T-helper 1 cell treated with Interleukin-12 subunit alpha and Interleukin-12 subunit beta and Interleukin-4 antibody, amounts not matched to agents 30 ng/mL and 1 ng/mL, for 36 hours (primary cell): ENCODE measurements at places on chromosomes 13 and 19. TPM values are rescaled to one million over a fixed set of nuclear protein-coding genes. Genes with fewer than 3 reads are reported as not detected.

Gene FCAR
- not detected in 2 replicates for total RNA-seq

Gene NUFIP1
- total RNA-seq = 6.4 and 6.5 TPM in 2 replicates

Gene DMKN
- not detected in 2 replicates for total RNA-seq

Gene IL17D
- total RNA-seq = not detected in 2 replicates

Gene FLT1
- 3.4 and 3.9 TPM in 2 replicates for total RNA-seq

Gene PEAK3
- total RNA-seq = 1.2 TPM in 2 replicates

Gene SIAH3
- total RNA-seq = 0.05 and 0.10 TPM in 2 replicates

Gene MBD3L2
- not detected in 2 replicates for total RNA-seq

Gene BEST2
- total RNA-seq = 0.10 TPM in 1 of 2 replicates, not detected in the other

Gene ZNF534
- total RNA-seq = not detected in 2 replicates

Gene TSKS
- 3.5 and 4.0 TPM in 2 replicates for total RNA-seq

Gene CLEC11A
- 0.80 and 0.93 TPM in 2 replicates for total RNA-seq

Gene UBA52
- total RNA-seq = 1,453 and 1,494 TPM in 2 replicates

Gene SIPA1L3
- 15.7 and 16.5 TPM in 2 replicates for total RNA-seq

Gene LSR
- total RNA-seq = 4.5 and 5.6 TPM in 2 replicates

Gene ZNF552
- 10.4 and 11.0 TPM in 2 replicates for total RNA-seq

Gene SIGLEC10
- total RNA-seq = 1.3 and 1.4 TPM in 2 replicates

Gene IZUMO4
- 15.4 and 19.1 TPM in 2 replicates for total RNA-seq

Gene N4BP2L1
- 22.2 and 23.2 TPM in 2 replicates for total RNA-seq

Gene ZNF415
- 0.34 and 1.0 TPM in 2 replicates for total RNA-seq

Gene PCDH17
- not detected in 2 replicates for total RNA-seq

Gene RTBDN
- not detected in 2 replicates for total RNA-seq

Gene ZNF737
- 10.5 and 10.7 TPM in 2 replicates for total RNA-seq

Gene PSG11
- total RNA-seq = not detected in 2 replicates

Gene RFPL4AL1
- not detected in 2 replicates for total RNA-seq

Gene CRX
- not detected in 2 replicates for total RNA-seq

Gene KIR3DL2
- 0.80 and 0.96 TPM in 2 replicates for total RNA-seq

Gene FAM124A
- 0.61 and 0.76 TPM in 2 replicates for total RNA-seq

Gene NPAS1
- not detected in 2 replicates for total RNA-seq

Gene USHBP1
- total RNA-seq = 0.22 and 0.80 TPM in 2 replicates

Gene RASAL3
- total RNA-seq = 220 and 228 TPM in 2 replicates

Gene INAFM1
- 10.3 and 10.6 TPM in 2 replicates for total RNA-seq

Gene PTGER1
- 0.39 and 0.41 TPM in 2 replicates for total RNA-seq

Gene POLRMT
- 62.7 and 63.4 TPM in 2 replicates for total RNA-seq

Gene ZNF492
- 0.15 and 0.17 TPM in 2 replicates for total RNA-seq

Gene DACT3
- total RNA-seq = 1.6 and 1.9 TPM in 2 replicates

Gene CRLF1
- not detected in 2 replicates for total RNA-seq

Gene AP1M1
- 142 and 158 TPM in 2 replicates for total RNA-seq

Gene ZNF221
- 0.61 and 0.76 TPM in 2 replicates for total RNA-seq

Gene SGCG
- not detected in 2 replicates for total RNA-seq

Gene CCDC169
- total RNA-seq = not detected in 2 replicates

Gene LRRC8E
- total RNA-seq = not detected in 2 replicates

Gene GFY
- total RNA-seq = not detected in 2 replicates

Gene MAMSTR
- total RNA-seq = 1.4 and 1.6 TPM in 2 replicates

Gene CEACAM21
- total RNA-seq = 45.3 TPM in 2 replicates

Gene CLIP3
- total RNA-seq = 3.4 and 3.8 TPM in 2 replicates

Gene ACP7
- total RNA-seq = not detected in 2 replicates

Gene FSD1
- total RNA-seq = 22.0 and 24.2 TPM in 2 replicates

Gene SOX21
- not detected in 2 replicates for total RNA-seq

Gene PHLDB3
- total RNA-seq = 23.8 and 24.5 TPM in 2 replicates

Gene HSPH1
- total RNA-seq = 138 TPM in 2 replicates

Gene TEX101
- not detected in 2 replicates for total RNA-seq

Gene CYP4F2
- not detected in 2 replicates for total RNA-seq

Gene CYP4F8
- not detected in 2 replicates for total RNA-seq

Gene RNF225
- total RNA-seq = 0.29 TPM in 1 of 2 replicates, not detected in the other

Gene CDX2
- total RNA-seq = not detected in 2 replicates

Gene TUBB4A
- total RNA-seq = 1.5 and 2.4 TPM in 2 replicates
